Camera-type eye (tissue), 1 donor: ENCODE measurements at places on chromosomes 12 and 14. TPM values are rescaled to one million over a fixed set of nuclear protein-coding genes. Genes with fewer than 3 reads are reported as not detected.

Gene NANOG
- total RNA-seq, result not detected

Gene LUM
- total RNA-seq, result 312 TPM

Gene LBHD2
- not detected for total RNA-seq

Gene TAMALIN
- total RNA-seq, result 7.5 TPM

Gene FOXN4
- 3.4 TPM for total RNA-seq

Gene KRT73
- total RNA-seq, result not detected
